Activated CD8-positive, alpha-beta T cell treated with anti-CD3 and anti-CD28 coated beads for 36 hours (primary cell): ENCODE measurements at places on chromosomes 16 and 17. TPM values are rescaled to one million over a fixed set of nuclear protein-coding genes. Genes with fewer than 3 reads are reported as not detected.

DNA sequence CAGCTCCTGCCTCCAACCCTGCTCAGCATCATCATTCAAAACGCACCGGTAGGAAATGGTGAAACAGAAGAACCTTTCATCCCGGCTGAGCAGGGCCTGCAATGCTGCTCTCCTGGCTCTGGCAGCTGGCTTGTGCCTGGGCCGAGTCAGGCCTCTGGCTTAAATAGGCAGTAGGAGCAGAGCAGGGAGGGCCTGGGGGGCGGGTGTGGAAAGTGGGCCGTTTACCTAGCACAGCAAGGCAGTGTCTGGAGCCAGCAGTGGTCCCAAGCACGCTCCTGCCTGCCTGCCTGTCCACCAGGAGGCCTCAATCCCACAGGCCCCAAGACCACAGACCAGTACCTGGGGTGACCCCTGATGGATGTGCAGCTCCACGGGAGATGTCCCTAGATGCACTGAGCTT is 59.3 kb downstream of the SMPD3 start:
- H3K27ac ChIP-seq: no peak overlapping the region
- H3K4me1 ChIP-seq: no peaks in the 10 kb centered on the region
- no peaks in the 10 kb centered on the region for H3K36me3 ChIP-seq
- DNase-seq: no peak
- no peaks in the 10 kb centered on the region for H3K27me3 ChIP-seq

GRCh38 chr16:72739577-72739976 is 308.4 kb downstream of the ZFHX3 start:
- H3K36me3 ChIP-seq: no peaks in the 10 kb centered on the region
- H3K4me3 ChIP-seq: no peak overlapping the region
- DNase-seq: no peak
- no peaks in the 10 kb centered on the region for H3K4me1 ChIP-seq
- H3K27ac ChIP-seq: no peak overlapping the region
- peaks cover 1% of the 10 kb centered on the region for H3K27me3 ChIP-seq

DNA sequence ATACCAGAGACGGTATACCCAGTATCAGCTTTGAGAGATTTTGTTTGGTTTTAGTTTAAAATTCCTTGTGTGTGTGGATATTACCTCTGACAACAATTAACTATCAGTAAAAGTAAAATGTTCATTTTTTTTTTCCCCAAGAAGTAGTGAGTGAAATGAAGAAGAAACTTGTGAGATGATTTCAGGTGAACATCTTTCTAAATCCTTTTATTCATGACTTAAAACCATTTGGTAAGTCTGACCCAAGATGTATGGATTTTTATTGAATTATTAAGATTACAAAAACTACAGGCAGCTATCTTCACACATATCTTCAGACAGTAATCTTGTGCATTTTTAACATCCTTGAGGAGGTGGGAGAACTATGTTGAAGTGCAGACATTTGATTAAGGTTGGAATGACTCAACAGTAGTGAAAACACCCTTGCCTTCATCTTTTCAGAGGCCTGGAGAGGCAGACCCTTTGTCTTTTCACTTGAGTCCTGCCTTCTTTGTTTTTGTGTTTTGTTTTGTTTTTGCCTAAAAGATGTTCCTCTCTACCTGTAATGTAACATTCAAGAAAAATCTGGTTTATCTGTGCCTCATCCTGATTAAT is 240.3 kb upstream of the TBX2 start:
- no peaks in the 10 kb centered on the region for H3K36me3 ChIP-seq
- DNase-seq: no peak

DNA sequence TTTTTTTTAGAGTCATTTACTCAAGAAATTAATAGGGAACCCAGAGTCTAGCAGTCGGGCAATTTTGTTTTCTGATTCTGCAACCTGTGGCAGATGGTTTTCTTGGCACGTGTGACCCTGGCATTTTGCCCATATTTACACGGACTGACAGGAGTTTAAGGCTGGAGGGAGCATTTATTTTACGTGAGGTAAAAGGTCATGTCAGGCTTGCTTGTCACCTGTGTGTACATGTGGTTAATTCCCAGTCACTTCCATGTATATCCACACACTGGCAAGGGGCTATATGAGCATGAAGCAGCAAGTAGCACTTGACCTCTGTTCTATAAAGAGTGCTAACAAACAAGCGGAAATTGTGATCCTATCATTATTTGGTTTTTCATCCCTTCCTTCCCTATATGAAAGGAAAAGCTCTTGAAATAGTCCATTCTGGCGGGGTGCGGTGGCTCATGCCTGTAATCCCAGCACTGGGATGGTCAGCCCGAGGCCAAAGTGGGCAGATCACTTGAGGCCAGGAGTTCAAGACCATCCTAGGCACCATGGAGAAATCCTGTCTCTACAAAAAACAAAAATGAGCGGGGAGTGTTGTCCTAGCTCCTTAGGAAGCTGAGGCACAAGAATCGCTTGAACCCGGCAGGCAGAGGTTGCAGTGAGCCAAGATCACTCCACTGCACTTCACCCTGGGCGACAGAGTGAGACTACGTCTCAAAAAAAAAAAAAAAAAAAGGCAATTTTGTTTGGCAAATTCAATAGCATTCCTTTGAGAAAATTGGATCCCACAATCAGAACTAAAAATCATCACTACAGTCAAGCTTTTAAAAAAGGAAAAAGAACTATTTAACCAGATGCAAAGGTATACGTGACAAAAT is 2.1 kb downstream of the SPAG9 start:
- H3K4me1 ChIP-seq: peaks cover 56% of the 10 kb centered on the region
- peak; percentile 19 for DNase-seq
- no peak overlapping the region for H3K27ac ChIP-seq

GRCh38 chr17:19321481-19322128 is 40.9 kb downstream of the B9D1 start:
- H3K36me3 ChIP-seq: peaks cover 2% of the 10 kb centered on the region
- H3K4me1 ChIP-seq: no peaks in the 10 kb centered on the region
- no peak overlapping the region for H3K4me3 ChIP-seq
- DNase-seq: no peak
- H3K27ac ChIP-seq: no peak overlapping the region

DNA sequence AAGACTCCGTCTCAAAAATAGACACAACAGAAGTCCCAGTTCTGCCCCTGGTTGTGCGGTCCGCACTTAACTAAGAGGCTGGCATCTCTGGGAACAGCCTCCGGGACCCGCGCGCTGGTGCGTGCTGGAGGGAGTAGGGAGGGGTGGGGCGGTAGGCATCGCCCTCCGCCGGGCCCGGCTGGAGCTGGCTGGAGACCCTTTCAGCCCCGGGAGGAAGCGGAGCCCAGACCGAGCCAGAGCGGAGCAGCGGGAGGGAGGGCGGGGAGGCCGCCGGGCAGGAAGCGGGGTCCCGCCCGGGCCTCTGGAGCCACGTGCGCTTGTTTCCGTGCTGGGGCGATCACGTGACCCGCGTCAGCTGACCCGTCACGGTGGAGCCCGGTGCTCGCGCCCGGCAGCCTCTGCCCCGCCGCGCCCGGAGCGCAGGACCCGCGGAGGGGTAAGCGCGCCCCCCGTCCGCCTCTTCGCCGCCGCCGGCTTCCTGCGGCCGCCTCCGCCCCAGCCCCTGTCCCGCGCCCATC is at the start of gene WDR81:
Gene WDR81 (plus strand): TSS at position 354 of the 518 bp plus-strand sequence. CDS start 256 bp downstream, outside the sequence.
- H3K36me3 ChIP-seq: peaks cover 1% of the 10 kb centered on the region
- H3K27me3 ChIP-seq: no peaks in the 10 kb centered on the region

DNA sequence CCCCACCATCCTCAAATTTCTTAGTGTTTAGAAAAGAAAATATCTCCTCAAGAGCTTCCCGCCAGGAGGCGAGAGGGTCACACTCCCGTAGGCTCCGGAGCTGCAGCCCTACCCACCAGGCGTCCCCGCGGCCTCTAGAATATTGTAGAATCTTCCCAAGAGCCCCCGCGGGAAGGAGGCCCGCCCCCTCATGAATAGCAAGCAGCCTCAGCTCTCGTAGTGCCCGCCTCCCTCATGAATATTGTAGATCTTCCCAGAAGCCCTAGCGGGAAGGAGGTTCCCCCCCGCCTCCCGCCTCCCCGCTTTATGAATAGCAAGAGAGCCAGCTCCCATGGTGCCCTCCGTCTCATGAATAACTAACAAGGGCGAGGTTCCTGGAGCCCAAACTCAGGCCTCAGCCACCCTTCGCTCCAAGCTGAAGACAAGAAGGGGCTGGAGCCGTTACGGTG is at the start of gene FBXO47:
Gene FBXO47 (minus strand): TSS at position 114 of the 449 bp plus-strand sequence. CDS start 4,378 bp downstream, outside the sequence.
- H3K27me3 ChIP-seq: no peaks in the 10 kb centered on the region
- peak within 1 kb of the TSS; percentile 74 for H3K4me3 ChIP-seq
- no peaks in the 10 kb centered on the region for H3K36me3 ChIP-seq

DNA sequence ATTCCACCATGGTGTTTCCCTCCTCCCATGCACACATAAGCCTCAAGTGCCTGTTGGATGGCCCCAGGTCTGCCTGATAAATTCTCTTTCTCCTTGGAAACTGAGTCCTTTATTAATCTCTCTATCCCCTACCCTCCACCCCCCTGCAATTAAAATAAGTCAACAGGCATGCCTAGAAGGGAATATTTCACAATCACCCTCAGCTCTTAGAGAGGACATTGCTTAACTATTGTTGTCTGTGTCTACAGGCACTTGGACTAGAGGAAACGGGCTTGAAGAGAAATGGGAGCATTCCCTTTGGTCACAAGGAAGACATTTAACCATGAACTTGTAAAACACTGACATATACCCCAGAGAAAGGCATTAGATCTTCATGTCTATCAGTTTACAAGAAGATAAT is 39.5 kb downstream of the RCVRN start:
- H3K4me3 ChIP-seq: no peak overlapping the region
- H3K27me3 ChIP-seq: peaks cover 5% of the 10 kb centered on the region

GRCh38 chr16:52863000-52863399 is 189.7 kb downstream of the CHD9NB start:
- no peak overlapping the region for H3K4me3 ChIP-seq
- no peak overlapping the region for H3K27ac ChIP-seq
- no peaks in the 10 kb centered on the region for H3K36me3 ChIP-seq
- H3K4me1 ChIP-seq: no peaks in the 10 kb centered on the region

GRCh38 chr17:77304746-77305473 is 164.1 kb downstream of the SEC14L1 start:
- no peak overlapping the region for H3K27ac ChIP-seq
- no peak overlapping the region for H3K4me3 ChIP-seq
- H3K4me1 ChIP-seq: no peaks in the 10 kb centered on the region
- DNase-seq: no peak
- H3K36me3 ChIP-seq: no peaks in the 10 kb centered on the region
- H3K27me3 ChIP-seq: no peaks in the 10 kb centered on the region

DNA sequence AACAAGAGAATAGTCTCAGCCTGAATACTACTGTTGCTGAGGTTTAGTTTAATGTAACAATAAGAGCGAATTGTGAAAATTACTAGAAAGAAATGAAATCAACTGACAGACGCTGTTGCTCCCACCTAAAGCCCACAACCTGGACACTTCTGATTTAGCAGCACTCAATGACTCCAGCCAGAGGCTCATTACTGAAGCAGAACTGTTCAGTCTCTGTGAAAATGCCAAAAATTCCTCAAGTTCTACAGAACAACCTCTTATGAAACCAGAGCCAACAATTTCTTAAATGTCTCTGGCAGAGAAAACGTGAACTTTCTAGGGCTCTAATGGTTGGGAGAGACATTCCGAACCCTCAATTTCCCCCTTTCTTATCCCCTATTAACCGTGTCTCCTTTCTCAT is 9.9 kb downstream of the PSME3IP1 start:
- H3K27me3 ChIP-seq: no peaks in the 10 kb centered on the region
- peaks cover 11% of the 10 kb centered on the region for H3K36me3 ChIP-seq
- H3K4me1 ChIP-seq: peaks cover 6% of the 10 kb centered on the region
- no peak overlapping the region for H3K4me3 ChIP-seq
- no peak overlapping the region for H3K27ac ChIP-seq

DNA sequence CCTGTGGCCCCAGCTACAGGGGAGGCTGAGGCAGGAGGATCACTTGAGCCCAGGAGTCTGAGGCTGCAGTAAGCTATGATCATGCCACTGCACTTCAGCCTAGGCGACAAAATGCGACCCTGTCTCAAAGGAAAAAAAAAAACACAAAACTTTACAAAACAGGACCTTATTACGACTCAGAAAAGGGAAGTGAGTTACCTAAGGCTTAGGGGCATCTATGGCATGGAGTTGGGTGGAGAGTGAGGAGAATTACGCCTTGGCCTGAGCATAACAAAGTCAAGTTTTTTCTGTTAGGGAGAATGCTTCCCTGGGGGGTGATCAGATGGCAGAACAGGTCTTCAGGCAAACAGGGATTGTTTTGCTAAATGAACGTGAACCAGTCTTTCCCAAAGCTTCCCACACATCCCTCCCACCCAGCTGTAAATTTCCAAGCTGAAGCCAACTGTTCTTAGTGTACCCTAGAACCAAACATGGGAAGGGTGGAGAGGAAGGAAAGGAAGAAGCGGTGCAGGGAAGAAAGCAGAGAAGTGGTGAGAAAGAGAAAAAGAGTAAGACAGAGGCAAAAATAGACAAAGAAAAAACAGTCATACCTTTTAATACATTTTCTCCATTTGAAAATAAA is 24.6 kb upstream of the TNRC6C start:
- no peak overlapping the region for H3K4me3 ChIP-seq
- H3K27me3 ChIP-seq: peaks cover 1% of the 10 kb centered on the region
- no peaks in the 10 kb centered on the region for H3K36me3 ChIP-seq
- DNase-seq: no peak
- H3K4me1 ChIP-seq: peaks cover 27% of the 10 kb centered on the region

DNA sequence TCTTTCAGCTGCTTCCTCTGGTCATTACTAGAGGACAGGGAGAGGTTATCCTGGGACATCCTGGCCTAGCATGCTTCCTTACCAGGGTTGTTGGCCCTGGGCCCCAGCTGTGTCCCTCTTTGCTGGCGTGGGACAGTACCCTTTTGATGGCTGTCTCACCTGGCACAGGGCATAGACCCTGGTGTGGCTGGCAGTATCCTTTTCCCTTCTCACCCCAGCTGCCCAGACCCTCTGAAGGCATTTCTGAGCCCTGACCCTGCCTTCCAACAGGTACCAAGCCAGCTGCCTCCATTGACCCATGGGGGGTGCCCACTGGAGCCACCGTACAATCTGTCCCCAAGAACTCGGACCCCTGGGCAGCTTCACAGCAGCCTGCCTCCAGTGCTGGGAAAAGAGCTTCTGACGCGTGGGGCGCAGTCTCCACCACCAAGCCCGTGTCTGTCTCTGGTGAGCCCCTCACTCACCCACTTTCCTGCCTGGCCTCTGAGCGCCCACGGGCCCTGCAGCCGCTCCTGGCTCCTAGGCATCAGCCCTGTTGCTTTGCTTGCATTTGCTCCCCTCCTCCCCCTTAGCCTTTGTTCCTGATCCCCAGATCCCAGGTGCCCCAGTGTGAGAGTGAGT is 34.0 kb downstream of the B9D1 start:
- peaks cover 2% of the 10 kb centered on the region for H3K27me3 ChIP-seq
- no peak overlapping the region for H3K27ac ChIP-seq
- peaks cover 4% of the 10 kb centered on the region for H3K4me1 ChIP-seq
- no peak overlapping the region for H3K4me3 ChIP-seq
- peaks cover 2% of the 10 kb centered on the region for H3K36me3 ChIP-seq
- DNase-seq: no peak

The AATK gene
- total RNA-seq: 0.98 TPM

The LRRC37B gene
- total RNA-seq: 15.5 TPM

The NACA2 gene
- total RNA-seq: not detected

The MSI2 gene
- total RNA-seq: 59.6 TPM

The TP53TG3D gene
- not detected for total RNA-seq

The RNF112 gene
- total RNA-seq: 0.63 TPM

The C16orf90 gene
- total RNA-seq: not detected

The JUP gene
- total RNA-seq: 1.8 TPM

The CCL8 gene
- not detected for total RNA-seq
